ENCODE measurements at places on chromosomes 12 and 14.

GRCh38 chr14:94145902-94146527 is 16.6 kb upstream of the IFI27L2 start:
- DNase-seq = no peak

- DNase-seq = no peak
Measured at GRCh38 chr12:42315108-42315507, 10.8 kb downstream of the ZCRB1 start.

- no peak for DNase-seq
Measured at GRCh38 chr14:101553393-101553792, 7.9 kb upstream of the DIO3 start.

DNA sequence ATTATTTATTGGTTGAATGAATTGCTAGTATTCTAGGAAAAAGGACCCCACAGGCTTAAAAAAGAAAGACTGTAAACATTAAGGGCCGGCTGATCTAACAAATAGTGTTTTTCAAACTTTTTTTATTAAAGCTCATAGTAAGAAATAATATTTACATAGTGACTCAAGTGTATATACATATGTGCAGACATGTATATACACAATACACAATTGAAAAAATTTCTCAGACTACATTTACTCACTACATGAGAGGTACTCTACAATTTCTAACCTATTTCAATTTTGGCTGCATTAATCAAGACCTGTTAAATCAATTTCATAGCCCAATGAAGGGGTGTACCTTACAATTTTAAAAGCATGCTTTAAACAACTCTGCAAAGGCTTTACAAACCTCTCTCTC is 17.5 kb downstream of the KCNH5 start:
- no peak for DNase-seq

DNA sequence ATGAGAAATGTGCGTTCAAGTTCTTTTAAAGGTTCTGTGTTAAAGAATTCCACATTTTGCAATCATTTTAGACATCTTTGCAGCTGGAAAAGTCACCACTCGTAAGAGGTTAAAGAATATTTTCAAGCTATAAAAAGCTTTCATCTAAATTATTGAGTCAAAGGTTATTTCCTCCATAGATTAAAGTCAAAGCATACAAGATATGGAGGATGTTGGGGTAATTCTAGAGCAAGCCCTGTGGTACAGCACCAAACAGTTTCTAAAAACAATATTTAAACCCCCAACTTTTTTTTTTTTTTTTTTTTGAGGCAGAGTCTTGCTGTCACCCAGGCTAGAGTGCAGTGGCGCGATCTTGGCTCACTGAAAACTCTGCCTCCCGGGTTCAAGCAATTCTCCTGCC is 1299.8 kb upstream of the TMEM132C start:
- no peak for DNase-seq

- no peak for DNase-seq
Measured at GRCh38 chr12:44852483-44852882, 23.6 kb downstream of the NELL2 start.

Measured in activated CD4-positive, alpha-beta T cell treated with anti-CD3 and anti-CD28 coated beads, Interleukin-2, amount 50 U/mL, for 4 hours (primary cell).